ENCODE measurements at places on chromosomes 7 and 10. TPM values are rescaled to one million over a fixed set of nuclear protein-coding genes. Genes with fewer than 3 reads are reported as not detected.

Gene KCP
- total RNA-seq: 1.4 TPM

Gene AGAP9
- total RNA-seq: 1.4 TPM

Gene C10orf143
- 6.5 TPM for total RNA-seq

Gene CPVL
- 13.2 TPM for total RNA-seq

Gene KIF11
- 4.1 TPM for total RNA-seq
